ENCODE measurements at places on chromosomes 1 and 21.

DNA sequence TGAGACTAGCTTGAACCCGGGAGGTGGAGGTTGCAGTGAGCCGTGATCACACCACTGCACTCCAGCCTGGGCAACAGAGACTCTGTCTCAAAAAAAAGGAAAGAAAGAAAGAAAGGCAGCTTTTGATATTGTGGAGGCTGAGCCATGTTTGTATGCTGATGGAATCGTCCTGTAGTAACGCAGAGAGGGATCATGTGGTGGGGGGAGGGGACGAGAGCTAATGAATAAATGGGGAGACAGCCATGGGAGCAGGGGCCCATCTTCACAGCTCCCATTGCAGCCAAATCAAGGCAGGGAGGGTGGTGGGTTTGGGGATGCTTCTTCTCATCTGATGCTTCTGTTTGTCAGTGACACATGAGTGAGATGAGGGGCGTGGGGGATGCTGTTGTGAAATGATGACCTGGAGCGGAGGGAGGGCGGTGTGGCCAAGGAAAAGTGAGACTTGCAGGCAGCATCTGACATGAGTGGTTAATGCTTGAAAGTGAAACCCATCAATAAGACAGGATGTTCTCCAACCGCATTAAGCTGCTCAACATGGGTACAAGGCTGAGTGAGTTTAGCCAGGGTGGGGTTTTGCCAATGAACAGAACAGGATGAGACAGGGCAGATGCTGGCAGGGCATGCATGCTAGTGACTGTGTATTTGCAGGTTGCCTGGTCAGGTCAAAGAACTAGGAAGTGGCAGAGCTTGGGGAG is 16.7 kb downstream of the SPATA21 start:
- no peak for DNase-seq

GRCh38 chr1:86435327-86435726 is 11.4 kb downstream of the CLCA2 start:
- no peak for DNase-seq

DNA sequence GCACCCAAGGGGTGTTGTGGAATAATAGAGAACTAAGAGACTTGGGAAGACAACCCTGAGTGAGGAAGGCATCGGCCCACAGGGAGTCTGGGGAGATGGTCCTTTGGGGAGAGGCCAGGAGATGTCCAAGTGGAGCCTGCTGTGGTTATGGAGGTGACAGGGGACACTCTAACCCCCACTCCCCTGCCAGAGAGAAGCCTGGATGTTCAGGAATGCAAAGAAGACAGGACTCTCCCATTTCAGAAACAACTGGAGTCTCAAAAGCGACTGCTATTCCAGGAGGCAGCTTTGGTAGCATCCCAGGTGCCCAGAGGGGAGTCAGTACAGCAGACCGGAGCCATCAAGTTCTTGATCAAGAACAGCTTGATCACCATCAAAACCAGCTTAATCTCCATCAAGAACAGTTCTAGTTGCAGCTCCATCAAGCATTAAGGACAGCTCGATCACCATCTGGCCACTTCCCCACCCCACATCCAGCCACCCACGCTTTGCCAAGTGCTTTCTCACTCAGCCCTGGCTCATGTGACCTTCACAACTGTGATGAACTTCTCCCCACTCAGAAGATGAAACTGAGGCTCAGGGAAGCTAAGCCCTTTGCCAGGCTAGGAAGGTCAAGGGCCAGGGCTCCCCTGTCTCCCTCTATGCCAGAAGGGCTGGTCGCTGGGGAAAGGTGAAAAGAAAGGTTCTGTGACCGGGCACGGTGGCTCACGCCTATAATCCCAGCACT is 743 bp downstream of the CD52 start:
- no peak for DNase-seq

- DNase-seq = peak; percentile 40
Measured at GRCh38 chr1:155044812-155045657, 6.1 kb upstream of the ADAM15 start.

DNA sequence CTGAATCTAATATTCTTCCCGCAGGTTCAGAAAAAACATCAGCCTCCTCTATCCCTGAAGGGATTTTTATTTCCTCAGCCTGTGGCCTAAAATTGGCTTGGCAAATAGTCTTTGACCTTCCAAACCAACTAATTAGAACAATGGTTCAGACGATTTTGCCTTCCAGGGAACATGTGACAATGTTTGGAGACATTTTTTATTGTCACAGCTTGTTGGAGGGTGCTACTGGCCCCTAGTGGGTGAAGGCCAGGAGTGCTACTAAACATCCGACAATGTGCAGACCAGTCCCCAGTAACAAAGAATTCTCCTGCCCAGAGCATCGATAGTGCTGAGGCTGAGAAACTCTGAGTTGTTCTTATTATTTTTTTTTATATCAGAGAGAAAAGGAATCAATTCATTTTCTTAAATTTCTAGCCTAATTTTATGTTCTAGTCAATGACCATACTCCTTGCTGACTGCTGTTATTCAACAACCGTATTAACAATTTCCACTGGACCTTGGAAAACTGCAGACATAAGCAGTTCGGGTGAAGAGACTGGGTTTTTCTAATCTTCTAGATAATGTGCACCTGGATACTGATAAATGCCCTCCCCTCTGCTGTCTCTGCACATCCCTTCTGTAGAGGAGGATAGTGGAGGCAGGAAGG is 280.7 kb downstream of the LMX1A start:
- DNase-seq = no peak
